Keratinocyte (primary cell): ENCODE measurements at places on chromosomes 12 and 14.

GRCh38 chr12:63164911-63165310 is 13.9 kb upstream of the AVPR1A start:
- no peaks in the 10 kb centered on the region for H3K36me3 ChIP-seq
- DNase-seq = no peak

GRCh38 chr12:61521258-61521657 is 738.9 kb upstream of the USP15 start:
- no peak overlapping the region for H3K4me3 ChIP-seq
- H3K27ac ChIP-seq = no peak overlapping the region
- H3K4me1 ChIP-seq = no peaks in the 10 kb centered on the region
- no peaks in the 10 kb centered on the region for H3K27me3 ChIP-seq

DNA sequence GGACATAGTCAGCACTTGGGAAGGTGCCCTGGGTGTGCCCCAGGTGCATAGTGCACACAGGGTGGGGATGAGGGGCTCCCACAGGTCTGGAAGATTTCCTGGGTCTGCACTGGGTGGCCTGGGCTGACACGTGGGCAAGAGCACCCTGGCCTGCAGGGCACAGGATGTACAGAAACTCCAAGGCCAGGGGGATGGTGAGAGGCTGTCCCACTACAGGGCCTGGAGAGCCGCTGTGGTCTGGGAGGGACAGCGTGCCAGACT is 35.8 kb upstream of the PPP1R13B start:
- H3K4me3 ChIP-seq = no peak overlapping the region
- peaks cover 11% of the 10 kb centered on the region for H3K4me1 ChIP-seq
- H3K36me3 ChIP-seq = no peaks in the 10 kb centered on the region
- no peak for DNase-seq
- H3K27ac ChIP-seq = no peak overlapping the region

DNA sequence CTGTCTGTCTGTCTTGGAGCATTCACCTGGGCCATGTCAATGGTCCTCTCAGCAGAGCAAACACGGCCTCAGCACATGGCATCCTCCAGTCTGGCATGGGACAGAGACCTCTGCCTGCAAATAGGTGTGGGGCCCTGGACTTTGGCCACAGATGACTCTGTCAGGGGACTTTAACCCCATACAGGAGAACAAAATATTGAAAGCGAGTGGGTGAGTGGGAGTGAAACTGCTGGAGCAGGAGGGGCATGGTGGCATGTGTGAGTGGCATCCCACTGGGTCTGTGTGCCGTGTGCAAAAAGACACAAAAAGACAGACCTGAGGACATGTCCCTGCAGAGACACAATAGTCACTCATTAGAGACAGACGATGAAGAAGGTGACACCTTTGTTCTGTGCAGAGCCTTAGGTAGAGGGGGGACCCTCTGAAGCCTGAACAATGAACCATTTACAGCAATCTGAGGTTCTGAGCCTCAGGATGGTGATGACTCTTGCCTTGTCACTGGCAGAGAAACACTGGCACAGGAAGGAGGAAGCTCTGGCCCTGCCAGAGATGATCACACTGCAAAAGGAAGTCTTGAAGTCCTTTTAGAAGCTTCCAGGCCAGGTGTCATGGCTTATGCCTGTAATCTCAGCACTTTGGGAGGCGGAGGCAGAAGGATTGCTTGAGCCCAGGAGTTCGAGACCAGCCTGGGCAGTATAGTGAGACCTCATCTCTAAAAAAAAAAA is 7.5 kb downstream of the LAG3 start:
- H3K36me3 ChIP-seq = no peaks in the 10 kb centered on the region
- H3K27me3 ChIP-seq = peaks cover 18% of the 10 kb centered on the region
- peaks cover 8% of the 10 kb centered on the region for H3K4me1 ChIP-seq
- DNase-seq = no peak

GRCh38 chr12:77767756-77768343 is 62.8 kb upstream of the NAV3 start:
- H3K27ac ChIP-seq = no peak overlapping the region
- H3K4me1 ChIP-seq = no peaks in the 10 kb centered on the region
- no peaks in the 10 kb centered on the region for H3K27me3 ChIP-seq
- H3K4me3 ChIP-seq = no peak overlapping the region
- DNase-seq = no peak
- H3K36me3 ChIP-seq = no peaks in the 10 kb centered on the region

- peak within 1 kb of the TSS; percentile 88 for H3K27ac ChIP-seq
- peak; percentile 19 for DNase-seq
- H3K4me1 ChIP-seq = peaks cover 11% of the 10 kb centered on the region
- no peaks in the 10 kb centered on the region for H3K27me3 ChIP-seq
Observed at GRCh38 chr14:50311972-50312733, at the start of the genes DMAC2L and L2HGDH. DMAC2L (plus strand) TSS chr14:50312324; CDS start chr14:50321488, 9,164 bp downstream. L2HGDH (minus strand) TSS chr14:50312229; CDS start chr14:50312150, 79 bp downstream.
